Inflammatory macrophage treated with lipopolysaccharide for 4 hours (primary cell): ENCODE measurements at places on chromosomes 5 and 9.
A peak's percentile ranks its signal among the peaks of the same experiment; 100 is the strongest.

DNA sequence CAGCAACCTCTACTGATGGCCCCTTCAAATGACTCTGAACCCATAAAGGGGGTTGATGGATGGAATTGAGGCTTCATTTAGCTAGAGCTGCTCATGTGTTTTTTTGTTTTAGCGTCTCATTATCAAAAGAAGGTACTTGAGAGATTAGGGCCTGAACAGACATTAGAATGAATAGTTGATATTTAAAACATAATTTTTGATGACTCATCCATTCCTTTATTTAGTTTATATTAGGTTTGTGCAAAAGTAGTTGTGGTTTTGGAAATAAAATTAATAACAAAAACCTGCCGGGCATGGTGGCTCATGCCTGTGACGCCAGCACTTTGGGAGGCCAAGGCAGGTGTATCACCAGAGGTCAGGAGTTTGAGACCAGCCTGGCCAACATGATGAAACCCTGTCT lies 485.9 kb downstream of the PSAT1 start:
- no peak for DNase-seq

DNA sequence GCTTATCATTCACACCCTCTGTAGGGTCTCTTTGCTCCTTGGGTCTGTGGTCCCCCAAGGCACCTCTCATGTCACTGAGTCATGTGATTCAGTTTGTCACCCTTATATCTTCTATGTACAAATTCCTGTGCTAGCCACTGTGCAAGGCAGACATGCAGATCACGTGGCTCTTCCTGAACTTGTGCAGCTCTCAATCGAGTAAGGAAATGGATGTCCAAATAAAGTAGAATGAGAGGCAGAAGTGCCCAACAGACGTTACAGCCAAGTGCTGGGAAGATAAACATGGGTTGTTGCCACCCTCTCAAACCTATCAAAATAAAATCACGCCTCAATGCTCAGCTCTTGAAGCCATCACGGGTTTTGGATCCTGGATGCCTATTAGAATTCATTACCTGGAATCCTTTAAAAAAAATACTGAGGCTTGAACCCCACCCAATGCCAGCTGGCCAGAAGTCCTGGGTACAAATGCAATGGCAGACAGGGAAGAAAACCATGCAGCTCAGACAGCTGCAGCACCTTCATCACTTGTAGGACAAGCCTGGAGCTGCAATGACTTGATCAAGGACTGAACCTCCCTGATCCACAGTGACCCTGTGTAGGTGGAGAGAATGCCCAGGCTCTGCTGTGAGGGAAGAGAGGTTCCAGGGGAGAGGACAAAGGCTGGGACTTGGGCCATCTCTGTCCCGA lies 228.7 kb upstream of the DAP start:
- DNase-seq: no peak

DNA sequence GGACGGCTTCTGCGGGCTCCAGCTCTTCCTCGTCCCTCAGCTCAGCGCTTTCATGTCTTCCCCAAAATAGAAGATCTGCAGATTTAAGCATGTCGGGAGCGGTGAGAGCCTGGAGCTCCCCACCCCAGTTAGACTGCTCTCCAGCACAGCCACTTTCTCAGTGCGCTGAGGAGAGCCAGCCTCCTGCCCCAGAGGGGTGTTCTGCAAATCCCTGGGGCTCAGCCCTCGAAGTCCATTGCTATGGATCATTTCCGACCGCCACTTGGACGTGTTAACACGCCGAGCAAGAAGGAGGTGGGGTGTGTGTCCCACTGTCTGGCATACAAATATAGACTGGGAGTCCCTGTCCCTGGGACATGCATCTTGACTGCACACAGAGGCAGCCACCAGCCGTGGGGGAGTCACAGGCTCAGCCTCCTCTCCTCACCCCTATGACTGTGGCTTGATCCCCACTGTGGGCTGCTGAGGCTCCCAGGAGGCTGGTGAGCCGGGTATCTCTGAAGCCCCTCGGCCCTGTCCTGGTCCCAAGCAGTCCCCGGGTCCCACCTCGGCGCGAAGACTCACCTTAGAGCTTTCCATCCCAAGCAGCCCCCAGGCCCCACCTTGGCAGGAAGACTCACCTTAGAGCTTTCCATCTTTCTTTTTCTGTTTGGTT lies 30.0 kb upstream of the RNF130 start:
- no peak for DNase-seq

GRCh38 chr9:1707291-1707690 lies 307.9 kb upstream of the SMARCA2 start:
- no peak for DNase-seq

- DNase-seq: peak; percentile 56
Measured at GRCh38 chr5:139078345-139078744, 119.8 kb downstream of the SIL1 start.

- no peak for DNase-seq
Measured at GRCh38 chr5:116365006-116365496, 209.6 kb downstream of the SEMA6A start.

DNA sequence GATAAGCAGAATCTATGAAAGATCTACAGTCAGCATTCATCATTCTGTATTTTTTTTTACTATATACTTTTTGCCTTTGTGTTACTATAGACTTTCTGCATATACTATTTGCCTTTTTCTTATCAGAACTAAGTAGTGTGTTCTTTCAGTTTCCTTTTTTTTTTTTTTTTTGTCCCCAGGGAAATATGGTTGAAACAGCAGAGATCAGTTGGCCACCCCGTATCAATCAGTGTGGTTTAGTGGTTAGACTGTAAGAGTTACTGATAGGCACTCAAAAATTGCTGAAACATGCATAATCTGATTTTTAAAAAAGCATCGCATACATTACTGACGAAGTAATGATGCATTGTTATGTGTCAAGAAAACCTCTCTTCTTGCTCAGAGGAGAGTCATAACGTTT lies 990.8 kb upstream of the EDIL3 start:
- DNase-seq: no peak

- DNase-seq: no peak
Measured at GRCh38 chr5:178356431-178356872, 123.8 kb upstream of the PHYKPL start.
